ENCODE measurements at places on chromosomes 7 and 10.

DNA sequence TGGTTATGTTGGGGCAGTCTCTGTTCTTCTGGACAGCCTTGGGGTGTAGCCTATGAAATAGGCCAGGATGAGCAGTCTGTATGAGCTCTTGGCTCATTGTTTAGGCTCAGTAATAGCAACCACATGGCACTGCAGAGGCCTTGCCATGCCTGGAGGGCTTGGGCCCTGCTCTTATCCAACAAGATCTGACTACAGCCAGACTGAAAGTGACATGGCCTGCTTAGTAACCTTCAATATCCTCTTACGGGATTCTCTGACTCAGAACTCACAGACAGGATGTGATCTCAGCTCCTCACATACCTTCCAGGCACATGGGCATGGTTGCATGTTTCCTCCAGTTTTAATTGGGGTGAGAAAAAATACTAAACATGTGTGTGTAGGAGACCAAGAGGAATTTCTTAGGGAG is 289.3 kb downstream of the PTEN start:
- peak; percentile 8 for DNase-seq

DNA sequence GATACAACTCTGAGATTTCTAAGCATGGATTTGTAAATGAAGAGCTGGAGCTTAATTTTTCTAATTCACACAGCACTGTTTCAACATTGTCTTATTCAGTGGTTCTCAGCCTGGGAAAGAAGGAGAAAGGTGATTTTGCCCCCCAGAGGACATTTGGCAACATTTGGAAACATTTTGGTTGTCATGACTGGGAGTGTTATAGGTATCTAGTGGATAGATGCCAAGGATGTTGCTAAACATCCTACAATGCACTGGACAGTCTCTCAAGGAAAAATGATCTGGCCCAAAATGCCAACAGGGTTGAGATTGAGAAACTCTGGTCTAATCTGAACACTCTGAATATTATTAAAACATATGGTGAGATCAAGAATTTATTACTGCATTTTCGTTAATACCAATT is 3.8 kb upstream of the CAV2 start:
- DNase-seq: no peak

DNA sequence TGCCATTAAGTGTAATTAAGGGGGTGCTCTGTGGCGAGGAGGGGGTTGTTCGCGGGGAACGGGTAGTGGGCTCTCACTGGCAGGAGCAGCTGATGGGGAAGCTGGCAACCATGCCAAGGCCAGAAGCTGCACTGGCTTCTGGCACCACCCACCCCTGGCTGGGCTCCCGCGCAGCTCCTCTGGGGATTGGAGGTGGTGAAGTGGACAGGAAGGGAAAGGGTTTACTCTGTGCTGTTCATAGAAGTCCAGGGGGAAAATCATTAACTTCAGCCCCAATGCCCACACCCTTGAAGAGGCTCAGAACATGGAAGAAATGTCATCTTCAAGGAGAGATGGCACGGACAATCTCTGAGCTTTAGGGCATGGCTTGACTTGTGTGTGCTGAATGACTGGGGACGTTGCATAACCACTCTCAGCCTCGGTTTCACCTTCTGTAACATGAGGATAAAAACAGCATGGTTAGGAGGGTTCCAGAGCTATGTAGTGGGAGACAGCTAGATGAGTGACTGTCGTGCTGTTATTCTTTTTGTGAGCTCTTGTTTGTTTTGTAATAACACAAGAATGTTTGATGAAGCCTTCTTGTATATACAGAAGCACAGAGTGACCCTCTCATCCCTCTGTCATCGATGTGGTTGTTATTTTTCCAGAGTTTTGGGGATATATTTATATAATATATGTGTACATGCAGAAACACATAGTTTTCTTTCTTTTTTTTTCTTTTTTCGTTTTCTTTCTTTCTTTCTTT is 29.9 kb downstream of the KAZALD1 start:
- DNase-seq: peak; percentile 74

DNA sequence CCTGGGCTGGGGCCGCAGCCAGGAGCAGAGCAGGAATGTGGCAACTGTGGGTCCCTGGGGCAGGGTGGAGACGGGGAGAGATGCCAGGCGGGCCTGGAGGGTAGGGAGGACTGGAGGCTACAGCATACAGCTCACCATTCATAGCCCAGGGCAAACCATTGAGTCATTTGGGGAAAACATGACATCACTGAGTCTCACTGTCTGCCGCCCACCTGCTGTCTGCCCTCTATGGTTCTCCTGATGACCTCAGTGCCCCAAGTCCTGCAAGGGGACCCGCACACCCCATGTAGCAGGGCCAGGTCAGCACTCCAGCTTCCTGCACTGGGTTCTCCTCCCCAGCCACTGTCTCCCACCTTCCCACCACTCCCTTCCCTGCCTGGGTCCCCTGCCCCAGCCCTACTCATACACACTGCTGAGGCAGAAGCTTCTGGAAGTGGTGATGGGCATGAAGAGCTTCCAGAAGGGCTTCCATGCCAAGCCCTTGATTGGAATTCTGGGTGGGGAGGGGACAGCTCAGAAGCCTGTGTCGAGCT is 10.4 kb downstream of the CHST3 start:
- no peak for DNase-seq

GRCh38 chr7:35707422-35707821 is 12.5 kb upstream of the HERPUD2 start:
- no peak for DNase-seq

GRCh38 chr10:126945351-126946030 is 40.3 kb downstream of the DOCK1 start:
- DNase-seq: no peak

GRCh38 chr10:33719005-33719703 is 384.7 kb upstream of the NRP1 start:
- DNase-seq: no peak

GRCh38 chr7:101164071-101164840 is 1.1 kb downstream of the VGF start:
- DNase-seq: peak; percentile 81

DNA sequence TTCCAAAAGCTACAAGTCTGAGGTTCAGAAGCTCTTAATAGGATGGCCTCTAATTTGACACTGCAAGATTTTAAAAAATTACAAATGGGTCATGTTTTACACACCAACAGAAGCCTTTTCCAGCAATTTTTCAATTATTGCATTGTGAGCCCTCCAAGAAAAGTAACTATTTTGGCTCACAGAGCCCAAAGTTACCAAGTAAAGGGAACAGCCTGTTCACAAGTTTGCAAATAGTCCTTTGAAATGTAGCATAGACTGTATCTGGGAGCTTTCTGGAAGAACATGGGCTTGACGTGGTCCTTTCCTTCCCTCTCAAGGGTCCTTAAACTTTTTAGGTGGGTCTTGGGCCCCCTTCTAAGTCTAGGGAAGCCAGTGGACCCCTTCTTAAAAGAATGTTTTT is 1.3 kb upstream of the GDF10 start:
- DNase-seq: no peak

DNA sequence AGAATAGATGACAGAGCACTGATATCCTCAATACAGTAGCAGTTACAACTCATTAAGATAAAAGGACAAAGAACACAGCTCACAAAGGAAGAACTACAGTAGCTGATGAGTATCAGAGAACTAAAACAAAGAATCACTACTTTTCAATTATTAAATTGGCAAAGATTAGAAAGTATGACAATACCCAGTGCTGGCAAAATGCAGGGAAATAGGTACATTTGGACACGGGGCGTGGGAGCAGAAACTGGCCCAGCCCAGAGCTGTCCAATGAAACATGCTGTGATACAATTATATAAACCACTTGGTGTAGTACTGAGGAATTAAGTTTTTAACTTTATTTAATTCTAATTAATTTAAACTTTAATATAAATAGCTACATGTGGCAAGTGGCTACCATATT is 226.3 kb downstream of the MLLT10 start:
- no peak for DNase-seq

GRCh38 chr10:126910798-126911197 is 5.6 kb downstream of the DOCK1 start:
- DNase-seq: no peak

GRCh38 chr10:78656417-78657162 is 412.2 kb upstream of the ZMIZ1 start:
- DNase-seq: peak; percentile 90

DNA sequence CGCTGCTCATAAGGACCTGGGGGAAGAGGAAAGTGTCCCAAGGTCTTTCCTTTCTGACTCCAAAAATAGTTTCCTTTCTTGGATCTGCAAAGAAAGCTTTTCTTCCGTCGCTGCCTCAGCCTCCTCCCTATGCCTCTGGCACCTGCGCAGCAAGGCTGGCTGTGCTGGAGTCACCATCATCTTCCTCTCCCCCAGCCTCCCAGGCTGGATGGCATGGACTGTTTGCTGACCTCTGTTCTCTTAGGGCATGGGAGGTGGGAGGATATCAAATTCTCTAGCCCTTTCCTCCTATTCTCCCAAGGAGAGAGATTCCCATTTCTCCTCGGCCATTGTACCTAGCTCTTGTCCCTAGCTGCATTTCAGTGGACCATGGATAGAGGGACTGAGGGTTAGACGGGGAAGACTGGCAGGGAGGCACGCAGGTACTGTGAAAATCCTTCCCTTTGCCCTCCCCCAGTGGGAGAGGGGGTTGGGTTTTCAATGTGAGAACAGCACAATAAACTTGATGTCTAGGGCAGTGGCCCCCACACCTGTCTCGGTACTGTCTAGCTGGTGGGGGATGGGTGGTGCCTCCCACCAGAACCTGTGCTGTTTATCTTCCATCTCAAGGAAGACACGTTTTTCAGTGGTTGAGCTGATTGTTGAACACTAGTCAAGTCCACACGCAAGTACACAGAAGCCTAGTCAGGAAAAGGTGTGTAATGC is 2.6 kb downstream of the PPP1R35 start:
- DNase-seq: no peak

GRCh38 chr7:146937836-146938235 is 821.2 kb downstream of the CNTNAP2 start:
- peak; percentile 88 for DNase-seq

DNA sequence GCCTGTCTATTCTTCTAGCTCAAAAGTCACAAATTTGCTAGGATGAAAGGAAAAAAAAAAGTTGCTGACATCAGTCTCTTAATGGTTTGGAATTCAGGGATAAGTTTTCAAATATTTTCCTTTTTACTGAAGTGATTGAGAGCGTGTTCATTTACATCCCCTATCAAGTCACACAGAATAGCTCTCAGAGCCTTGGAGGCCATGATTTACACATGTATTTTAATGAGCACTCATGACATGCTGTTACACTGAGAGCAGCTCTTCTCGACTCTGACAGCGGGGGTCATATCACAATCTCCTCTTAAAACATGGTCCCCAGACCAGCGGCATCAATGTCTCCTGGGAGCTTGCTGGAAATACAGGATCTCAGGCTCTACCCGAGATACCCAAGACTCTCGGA is 232.7 kb downstream of the POU6F2 start:
- no peak for DNase-seq

DNA sequence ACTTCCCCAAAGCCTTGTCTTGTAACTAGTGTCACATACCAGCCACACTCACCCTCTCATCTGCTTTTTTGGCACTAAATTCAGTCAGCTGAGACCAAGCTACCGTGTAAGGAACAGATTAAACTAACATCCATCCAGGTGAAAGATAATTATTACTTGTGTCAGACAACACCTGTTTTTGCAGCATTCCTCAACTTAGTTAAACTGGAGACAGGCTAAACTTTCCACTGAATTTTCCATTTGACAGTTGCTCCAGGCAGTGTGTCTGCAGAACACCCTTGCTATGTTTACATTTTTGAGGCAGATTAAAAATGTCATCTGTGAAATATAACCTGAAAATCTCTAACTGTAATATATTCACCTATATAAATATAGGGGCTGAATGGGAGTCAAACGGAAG is 73.6 kb downstream of the CYP26A1 start:
- DNase-seq: peak; percentile 16

DNA sequence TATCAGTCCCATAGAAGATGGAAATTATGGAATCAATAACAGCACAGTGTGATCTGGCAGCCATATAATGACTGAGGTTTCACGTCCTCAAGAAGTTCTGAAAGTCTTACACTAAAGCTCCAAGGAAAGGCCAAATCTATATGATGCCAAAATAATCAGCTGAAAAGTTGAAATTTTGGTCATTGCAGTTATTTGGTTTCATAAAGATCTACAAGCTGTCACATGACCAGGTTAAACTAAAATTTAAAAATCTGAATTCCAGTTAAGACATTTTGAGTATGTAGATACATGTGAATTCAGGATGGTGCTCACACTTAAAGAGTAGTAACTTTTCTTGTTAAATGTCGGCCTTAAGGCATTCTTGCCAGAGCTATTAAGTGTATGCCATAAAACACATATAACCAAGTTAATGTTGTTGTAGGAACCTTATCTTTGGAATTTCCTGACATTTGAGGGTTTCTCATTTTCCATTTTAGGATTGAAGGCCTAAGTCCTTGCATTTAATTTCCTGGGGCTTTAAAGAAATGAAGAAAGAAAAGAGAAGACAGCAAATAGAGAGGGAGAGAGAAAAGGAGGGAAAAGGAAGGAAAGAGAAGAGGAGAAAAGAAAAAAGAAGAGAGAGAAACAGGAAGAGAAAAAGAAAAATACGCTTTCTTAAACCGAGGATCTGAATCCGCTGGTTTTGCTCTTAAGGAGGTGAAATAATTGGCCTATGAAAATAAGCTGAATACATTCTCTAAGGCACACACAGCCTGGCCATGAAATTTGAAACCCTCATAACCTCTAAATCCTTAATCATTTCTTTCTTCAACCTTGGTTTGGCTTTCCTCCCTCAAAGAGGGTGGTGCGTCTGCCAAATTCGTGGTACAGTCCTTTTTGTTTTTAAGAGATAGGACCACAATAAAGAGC is 43.8 kb downstream of the DENND2A start:
- peak; percentile 30 for DNase-seq

DNA sequence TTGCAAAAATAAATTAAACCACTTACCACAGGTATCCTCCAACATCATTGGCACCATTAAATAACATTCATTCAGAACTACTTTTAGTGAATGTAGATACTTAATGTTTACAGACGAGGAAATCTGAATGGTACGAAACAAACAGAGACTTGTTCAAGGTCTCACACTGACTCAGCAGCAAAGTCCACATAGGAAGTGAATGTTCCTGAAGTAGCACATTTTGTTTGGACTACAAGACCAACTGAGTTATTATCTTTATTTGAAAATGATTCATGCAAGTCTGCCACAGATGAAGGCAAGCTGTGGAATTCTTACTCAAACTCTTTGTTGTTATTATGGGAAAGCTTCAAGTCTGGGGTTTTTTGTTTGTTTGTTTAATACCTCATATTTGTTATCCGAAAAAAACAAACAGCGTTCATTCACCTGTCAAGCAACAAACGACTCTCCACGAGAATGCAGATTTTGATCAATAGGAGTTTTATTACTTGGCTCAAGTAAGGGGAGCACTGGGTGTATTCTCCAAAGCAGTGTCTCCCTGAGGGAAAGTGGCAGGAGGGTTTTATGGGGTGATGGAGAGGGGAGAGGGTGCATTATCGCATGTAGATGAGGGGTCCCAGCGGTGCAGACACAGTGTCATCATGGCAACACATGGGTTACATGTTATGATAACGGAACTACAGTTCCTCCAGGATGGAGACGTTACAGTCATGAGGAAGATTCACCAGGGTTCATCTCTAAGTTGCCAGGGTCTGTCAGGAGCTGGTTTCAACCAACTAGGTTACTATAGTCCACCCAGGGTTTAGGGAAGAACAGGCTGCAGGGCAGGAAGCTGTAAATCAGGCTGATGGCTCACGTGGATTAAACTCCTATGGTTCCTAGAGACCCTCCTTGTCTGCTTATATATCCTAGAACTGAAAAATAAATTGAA is 147.7 kb upstream of the AKR1E2 start:
- DNase-seq: no peak

GRCh38 chr10:15120523-15120922 is 23.4 kb downstream of the RPP38 start:
- no peak for DNase-seq
